GOT3 (cell line): ENCODE measurements at places on chromosomes 5 and 9.

DNA sequence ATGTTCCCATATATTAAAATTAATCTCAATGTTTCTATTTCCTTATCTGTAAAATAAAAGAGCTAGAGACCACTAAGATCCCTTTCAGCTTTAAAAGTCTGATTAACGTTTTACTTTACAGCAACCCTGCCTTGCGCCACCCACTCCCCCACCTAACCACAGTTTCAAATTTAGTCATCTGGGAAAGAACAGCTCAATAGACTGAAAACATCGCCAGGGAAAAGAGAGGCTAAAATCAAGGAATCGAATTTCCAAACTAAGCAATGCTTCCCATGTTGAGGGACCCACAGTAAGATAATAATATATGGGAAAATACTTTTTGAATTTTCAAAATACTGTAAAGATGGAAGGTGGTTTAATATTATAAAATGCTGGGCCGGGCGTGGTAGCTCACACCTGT, 6.6 kb downstream of the SAXO1 start:
- DNase-seq, result no peak

DNA sequence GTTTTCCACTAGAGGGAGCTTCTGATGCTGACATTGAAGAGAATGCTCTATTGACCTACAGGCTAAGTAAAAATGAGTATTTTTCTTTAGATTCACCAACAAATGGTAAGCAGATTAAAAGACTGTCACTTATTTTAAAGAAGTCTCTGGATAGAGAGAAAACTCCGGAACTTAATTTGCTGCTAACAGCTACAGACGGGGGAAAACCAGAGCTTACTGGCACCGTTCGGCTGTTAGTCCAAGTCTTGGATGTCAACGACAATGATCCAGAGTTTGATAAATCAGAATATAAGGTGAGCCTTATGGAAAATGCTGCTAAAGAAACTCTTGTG, 764 bp downstream of the PCDHA11 start:
- DNase-seq, result no peak

- DNase-seq, result no peak
Observed at GRCh38 chr9:76562511-76562911, 103.5 kb downstream of the GCNT1 start.

- DNase-seq, result no peak
Observed at GRCh38 chr5:57119031-57119430, 54.8 kb upstream of the GPBP1 start.

GRCh38 chr5:80759866-80760577, 105.2 kb upstream of the DHFR start:
- no peak for DNase-seq

- no peak for DNase-seq
Observed at GRCh38 chr9:89522261-89522958, 24.5 kb upstream of the SEMA4D start.

DNA sequence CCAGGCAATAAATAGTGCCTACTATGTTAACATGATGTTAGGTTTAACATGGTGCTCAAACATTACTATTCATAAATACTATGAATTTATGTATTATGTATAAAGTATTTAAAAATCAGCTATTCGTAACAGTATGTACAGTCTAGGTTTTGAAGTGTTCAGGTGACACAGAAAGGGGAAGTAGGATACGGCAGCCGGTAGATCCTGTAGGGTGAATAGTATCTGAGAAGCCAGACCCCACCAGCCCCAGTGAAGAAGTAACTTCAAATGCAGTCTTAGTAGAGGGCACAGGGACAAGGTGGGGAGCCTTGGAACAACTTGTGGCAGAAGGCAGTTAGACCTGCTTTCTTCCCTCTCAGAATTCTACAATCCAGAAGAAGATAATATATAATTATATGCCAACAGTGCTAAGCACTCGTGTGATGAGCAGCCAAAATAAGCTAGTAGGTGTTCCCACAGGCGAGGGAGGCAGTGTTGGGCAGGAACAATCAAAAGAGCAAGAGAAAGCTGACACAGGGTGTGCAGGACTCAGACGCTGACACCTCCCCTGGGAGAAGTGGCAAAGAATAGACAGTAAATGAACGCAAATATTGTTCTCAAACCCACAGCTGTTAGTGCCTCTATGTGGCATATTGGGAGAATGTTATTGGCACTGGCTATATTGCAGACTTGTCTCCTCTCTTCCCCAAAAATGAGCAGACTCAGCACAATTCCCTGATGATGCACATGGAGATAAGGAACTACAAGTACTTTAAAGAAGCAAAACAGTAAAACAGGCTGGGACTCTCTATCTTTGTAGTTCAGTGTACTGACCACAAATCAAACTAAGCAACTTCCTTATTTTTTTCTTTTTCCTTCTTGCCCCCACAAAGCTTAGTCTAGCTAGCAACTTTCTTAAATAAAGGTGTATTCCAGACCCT, 4.6 kb downstream of the ZNF367 start:
- no peak for DNase-seq

- DNase-seq, result no peak
Observed at GRCh38 chr5:157345485-157345884, 79.6 kb downstream of the CYFIP2 start.

DNA sequence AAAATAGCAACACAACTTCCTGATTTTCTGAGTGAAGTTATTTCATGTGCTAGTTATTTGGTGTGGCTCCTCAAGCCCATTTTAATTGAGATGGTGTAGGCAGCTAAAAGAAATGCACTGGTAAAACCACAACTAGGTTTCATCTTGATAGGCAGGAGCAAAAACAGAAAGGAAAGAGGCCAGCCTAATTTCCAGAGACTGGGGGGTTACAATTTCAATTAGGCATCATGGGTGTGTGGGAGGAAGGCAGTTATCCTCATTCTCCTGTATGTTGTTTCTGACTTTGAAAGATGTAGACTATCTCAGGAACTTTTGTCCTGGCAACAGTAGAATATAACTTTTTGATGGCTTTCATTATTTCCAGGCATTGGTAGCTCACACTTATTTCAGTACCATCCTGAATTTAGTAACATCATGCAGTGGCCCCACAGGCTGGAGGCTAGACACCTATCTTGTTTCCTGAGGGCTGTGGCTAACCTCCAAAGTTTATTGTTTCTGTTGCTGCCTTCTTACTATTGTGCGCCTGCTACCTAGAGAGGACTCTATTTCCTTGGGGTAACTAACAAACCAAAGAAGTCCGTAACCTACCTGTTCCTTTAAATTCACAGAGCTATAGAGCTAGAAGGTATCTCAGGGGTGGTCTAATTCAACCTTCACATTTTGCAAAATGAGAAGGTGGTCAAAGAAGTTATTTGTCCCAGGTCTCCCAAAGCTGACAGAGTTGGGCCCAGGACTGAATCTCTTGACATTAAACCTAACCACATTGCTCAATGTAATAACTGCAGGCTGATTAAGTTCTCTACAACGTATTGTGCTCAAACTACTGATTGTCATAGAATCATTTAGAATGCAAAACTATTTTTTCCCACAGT, 42.4 kb downstream of the FYB1 start:
- no peak for DNase-seq

- no peak for DNase-seq
Observed at GRCh38 chr9:33137781-33138264, 29.3 kb downstream of the B4GALT1 start.

DNA sequence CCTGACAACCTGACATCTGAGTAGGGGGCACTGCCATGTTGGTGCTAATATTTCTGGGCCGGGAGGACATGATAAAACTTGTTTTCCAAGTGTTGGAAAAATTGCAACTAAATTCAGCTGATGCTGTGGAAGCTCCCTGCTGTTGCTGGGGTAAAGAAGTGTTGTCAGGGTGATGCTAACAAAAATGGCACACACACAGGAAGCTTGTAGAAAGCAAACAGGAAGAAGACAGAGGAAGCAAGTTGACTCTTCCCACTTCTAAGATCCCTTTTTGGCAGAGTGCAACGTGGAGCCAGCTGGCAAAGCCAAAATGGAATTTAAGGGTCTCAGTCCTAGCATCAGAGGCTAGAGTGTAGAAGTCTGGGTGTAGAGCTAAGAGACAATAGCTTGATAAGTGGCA, 11.3 kb upstream of the RIOK2 start:
- DNase-seq, result no peak

DNA sequence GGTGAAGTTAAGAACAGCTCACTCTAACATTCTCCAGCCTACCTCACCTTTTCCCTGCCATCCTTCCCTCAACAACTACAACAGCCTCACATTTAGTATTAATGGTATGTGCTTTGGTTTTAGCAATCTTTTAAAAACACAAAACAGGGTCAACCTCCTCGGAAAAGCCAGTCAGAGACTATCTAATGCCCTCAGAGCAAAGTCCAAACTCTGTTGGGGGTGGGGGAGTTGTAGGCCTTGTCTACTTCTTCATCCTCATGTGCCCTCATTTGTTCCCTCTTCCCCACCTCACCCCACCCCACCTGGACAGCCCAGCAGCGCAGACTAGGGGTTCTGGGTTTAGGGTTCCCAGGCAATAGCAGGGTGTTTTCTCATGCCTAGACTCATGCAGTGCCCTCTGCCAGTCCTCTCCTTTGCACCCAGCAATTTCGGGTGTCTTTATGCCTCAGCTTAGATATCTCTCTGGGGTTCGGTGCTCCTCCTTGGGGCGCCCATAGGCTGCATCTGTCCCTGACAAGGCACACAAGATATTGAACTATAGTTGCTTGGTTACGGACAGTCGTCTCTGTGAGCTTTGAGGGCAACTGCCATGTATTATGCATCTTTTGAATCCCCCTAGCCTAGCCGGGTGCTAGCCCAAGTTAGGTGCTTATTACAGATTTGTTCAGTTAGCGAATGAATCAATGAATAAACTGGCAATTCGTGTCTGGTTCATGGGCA, 762 bp upstream of the TCOF1 start:
- DNase-seq, result no peak

GRCh38 chr9:72728031-72728770, 206.8 kb downstream of the TMC1 start:
- DNase-seq, result no peak

DNA sequence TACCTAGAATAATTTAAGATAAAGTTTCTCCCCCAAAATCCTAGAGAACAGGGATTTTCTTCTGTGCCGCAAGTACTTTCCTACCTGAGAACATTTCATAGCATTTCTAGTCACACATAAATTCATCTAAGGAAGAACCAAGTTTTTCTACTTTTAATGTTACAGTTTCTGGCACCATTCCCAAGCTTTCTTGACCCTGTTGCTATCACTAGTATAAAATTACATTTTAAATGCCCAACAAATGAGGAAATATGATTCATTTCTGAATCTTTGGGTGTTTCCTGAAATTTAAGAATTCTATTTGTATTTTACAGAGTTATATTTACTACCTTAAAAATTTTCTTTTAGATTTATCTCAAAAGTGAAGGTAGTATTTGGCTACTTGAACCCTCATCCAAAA, 137.8 kb downstream of the LPAR1 start:
- no peak for DNase-seq
